ENCODE measurements at places on chromosomes 12 and 14.

- no peak overlapping the region for H3K4me3 ChIP-seq
- H3K36me3 ChIP-seq: no peaks in the 10 kb centered on the region
- no peaks in the 10 kb centered on the region for H3K4me1 ChIP-seq
- H3K27ac ChIP-seq: no peak overlapping the region
- H3K27me3 ChIP-seq: no peaks in the 10 kb centered on the region
These were observed 89.5 kb upstream of the ANO2 start for GRCh38 chr12:6034596-6034995.

DNA sequence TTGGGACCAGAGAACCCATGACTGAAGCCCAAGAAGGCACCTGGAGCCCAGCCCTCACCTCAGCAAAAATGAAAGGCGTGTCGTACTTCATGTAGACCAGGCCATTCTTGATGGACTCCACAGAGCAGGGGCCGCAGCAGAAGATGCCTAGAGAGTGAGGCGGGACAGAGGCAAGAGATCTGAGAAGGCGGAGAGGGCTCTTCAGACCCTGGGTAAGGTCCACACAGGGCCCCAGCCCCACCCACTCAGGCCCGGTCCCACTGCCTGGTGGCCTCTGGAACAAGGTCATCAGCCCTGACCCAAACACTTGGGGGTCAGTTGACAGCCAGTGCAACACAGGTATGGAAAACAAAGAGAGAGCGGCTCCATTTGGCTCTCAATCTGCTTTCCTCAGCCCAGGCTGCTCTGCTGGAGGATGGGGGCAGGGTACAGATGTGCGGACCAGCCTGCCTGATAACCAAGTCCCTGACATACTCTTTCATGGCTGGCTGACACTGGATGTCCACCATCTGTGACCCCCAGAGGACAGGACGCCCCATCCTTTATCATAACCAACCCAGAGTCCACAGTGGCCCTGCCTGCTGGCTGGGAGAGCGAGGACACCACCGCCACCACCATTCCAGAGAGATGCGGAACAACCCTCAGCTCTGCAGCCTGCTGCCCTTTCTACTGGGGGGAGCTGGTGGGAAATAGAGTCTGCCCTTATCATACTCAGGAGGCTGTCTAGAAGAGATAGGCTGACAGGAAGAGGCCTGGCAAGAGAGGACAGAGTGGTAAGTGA is 6.9 kb downstream of the TGM1 start:
- H3K36me3 ChIP-seq: no peaks in the 10 kb centered on the region
- H3K4me3 ChIP-seq: no peak overlapping the region
- peaks cover 13% of the 10 kb centered on the region for H3K4me1 ChIP-seq
- DNase-seq: no peak
- H3K27me3 ChIP-seq: no peaks in the 10 kb centered on the region

GRCh38 chr12:14239935-14240872 is 125.3 kb upstream of the ATF7IP start:
- DNase-seq: peak; percentile 82
- H3K4me1 ChIP-seq: peaks cover 18% of the 10 kb centered on the region
- H3K36me3 ChIP-seq: no peaks in the 10 kb centered on the region
- H3K27ac ChIP-seq: peak overlapping the region; percentile 43

DNA sequence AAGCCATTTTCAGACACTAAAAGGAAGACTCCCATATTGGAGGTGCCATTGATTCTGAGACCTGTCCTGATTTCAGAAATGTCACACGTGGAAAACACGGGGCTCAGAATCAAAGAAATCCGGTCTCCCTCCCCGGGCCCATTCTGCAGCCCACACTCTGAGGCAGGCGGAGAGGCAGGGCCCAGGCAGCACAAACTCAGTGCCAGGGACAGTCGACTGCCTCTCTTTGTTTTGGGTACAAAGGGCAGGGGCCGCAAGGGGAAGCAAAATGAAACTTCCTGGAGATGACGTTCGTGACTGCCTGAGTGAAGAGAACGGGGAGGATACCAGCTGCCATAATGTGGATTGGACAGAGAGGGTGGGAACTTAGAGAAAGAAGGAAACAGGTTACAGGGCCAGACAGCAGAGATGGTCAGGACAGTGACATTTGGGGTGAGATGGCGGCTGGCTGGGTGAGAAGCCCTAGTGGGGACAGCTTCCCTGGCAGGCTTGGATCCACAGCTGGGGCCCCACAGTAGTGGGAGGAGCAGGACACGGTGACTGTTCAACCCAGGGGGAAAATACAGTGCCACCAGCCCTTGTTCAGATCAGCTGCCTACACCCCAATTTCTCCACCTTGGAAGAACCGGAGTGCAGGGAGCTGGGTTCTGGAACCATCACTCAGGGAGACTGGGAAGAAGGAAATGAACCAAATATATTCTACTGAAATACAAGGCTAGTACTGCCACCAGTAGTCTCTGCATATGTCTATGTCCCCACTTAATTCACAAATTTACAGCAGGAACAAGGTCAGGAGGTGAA is 8.1 kb downstream of the GAPDH start:
- peaks cover 22% of the 10 kb centered on the region for H3K4me1 ChIP-seq
- no peak overlapping the region for H3K4me3 ChIP-seq
- H3K36me3 ChIP-seq: peaks cover 2% of the 10 kb centered on the region
- H3K27me3 ChIP-seq: no peaks in the 10 kb centered on the region

GRCh38 chr12:92563819-92564218 is 139.0 kb upstream of the PLEKHG7 start:
- no peak overlapping the region for H3K4me3 ChIP-seq
- H3K36me3 ChIP-seq: no peaks in the 10 kb centered on the region
- DNase-seq: no peak
- H3K4me1 ChIP-seq: peaks cover 4% of the 10 kb centered on the region
- no peak overlapping the region for H3K27ac ChIP-seq

DNA sequence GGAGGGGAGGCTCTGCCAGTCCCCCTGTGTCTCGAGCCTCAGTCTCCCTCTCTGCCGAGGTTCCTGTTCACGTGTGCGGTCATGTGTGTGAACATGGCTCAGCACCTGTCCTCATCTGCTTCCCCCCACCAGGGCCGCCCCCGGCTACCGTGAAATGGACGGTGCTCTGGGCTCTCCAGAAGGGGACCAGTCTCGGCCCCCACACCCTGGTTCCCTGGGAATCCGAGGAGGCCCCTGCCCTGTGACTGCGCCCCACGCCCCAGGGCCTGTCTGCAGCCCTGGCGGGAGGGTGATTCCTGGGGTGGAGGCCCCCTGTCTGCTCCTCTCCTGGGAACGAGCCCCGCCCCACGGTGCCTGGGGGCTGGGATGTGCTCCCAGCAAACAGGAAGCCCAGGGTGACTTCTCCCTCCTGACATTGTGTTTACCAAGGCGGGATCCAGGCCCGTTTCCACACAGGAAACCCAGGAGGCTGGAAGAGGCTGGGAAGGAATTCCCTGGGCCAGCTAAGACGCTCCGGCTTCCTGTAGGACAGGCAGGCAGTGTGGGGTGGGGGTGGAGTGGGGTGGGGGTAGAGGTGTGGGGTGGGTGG is 46.6 kb downstream of the KIF26A start:
- no peaks in the 10 kb centered on the region for H3K36me3 ChIP-seq
- H3K4me1 ChIP-seq: no peaks in the 10 kb centered on the region
- H3K4me3 ChIP-seq: no peak overlapping the region
- H3K27ac ChIP-seq: no peak overlapping the region
- no peak for DNase-seq
- H3K27me3 ChIP-seq: no peaks in the 10 kb centered on the region

DNA sequence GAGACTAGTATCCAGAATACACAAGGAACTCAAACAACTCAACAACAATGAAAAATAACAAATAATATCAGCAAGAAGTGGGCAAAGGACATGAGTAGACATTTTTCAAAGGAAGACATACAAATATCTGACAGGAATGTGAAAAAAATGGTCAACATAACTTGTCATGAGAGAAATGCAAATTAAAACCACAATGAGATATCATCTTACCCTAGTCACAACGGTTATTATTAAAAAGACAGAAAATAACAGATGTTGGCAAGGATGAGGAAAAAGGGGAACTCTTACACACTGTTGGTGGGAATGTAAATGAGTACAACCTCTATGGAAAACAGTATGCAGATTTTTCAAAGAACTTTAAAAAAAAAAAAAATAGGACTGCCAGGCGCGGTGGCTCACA is 20.4 kb downstream of the VWF start:
- H3K36me3 ChIP-seq: no peaks in the 10 kb centered on the region
- H3K27me3 ChIP-seq: no peaks in the 10 kb centered on the region
- no peak for DNase-seq
- H3K4me3 ChIP-seq: no peak overlapping the region
- H3K4me1 ChIP-seq: no peaks in the 10 kb centered on the region

DNA sequence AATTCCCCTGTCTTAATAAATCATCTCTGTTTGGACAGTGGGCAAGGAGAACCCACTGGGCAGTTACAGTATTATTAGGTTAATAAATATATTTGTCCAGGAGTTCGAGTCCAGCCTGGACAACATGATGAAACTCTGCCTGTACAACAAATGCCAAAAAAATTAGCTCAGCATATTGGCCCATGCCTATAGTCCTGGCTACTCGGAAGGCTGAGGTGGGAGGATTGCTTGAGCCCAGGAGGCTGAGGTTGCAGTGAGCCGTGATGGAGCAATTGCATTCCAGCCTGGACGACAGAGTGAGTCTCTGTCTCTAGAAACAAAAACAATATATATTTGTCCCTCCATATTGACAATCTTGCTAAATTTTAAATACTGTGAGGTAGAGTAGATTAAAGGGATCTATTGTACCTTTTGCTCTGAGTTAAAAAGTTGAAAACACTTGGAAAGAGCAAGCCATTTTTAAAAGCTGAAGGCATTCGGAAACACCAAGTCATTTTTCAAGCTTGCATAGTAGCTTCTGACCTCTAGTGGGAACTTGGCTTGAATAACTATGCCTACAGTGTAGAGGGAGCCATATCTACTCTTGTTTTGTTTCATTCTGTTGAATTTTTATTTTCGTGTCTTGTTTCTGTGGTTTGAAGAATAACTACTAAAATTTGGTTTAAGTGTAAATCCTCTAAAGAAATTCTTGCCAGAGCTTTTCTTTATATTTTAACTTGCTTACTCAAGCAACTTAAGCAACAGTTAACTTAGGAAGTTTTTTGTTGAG is 14.6 kb upstream of the EEA1 start:
- H3K27me3 ChIP-seq: no peaks in the 10 kb centered on the region
- H3K36me3 ChIP-seq: no peaks in the 10 kb centered on the region
- DNase-seq: no peak
- H3K27ac ChIP-seq: peak overlapping the region; percentile 80

DNA sequence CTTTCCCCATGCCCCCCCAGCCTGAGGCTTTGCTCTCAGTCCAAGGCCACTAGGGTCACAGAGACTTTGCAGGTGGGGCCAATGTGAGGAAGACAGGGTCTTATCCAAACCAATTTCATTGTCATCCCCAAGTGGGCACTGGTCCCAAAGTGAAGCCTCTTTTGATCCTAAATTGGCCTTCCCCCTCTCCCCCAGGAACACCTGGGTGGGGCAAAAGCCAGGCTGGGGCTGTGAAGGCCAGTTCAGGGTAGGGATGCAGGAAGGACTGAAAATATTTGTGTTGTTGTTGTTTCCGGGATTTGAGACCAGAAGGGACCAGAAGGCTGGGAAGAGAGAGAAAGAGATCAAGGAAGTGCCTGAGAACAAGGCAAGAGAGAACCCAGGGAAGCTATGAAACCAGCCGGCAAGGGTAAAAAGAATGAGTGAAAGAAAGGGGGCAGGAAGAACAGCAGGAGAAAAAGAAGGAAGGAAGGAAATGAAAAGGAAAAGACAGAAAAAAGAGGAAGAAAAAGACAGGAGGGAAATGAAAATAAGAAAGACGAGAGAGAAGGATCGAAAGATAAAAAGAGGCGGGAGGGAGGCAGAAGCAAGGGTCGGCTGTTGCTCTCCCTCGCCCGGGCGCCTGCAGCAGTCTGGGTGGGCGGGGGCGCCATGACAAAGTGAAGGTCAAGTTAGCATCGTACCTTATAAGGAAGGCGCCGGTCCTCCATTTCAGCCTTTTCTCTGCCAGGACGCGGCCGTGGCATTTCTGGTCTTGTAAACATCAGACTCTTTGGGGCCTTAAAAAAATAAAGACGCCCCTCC is 7.4 kb upstream of the HOXC11 start:
- DNase-seq: no peak
- H3K27me3 ChIP-seq: no peaks in the 10 kb centered on the region
- 0 out of 2 replicates have a peak, but pooled peaks cover 5% of the 10 kb centered on the region for H3K4me1 ChIP-seq
- no peak overlapping the region for H3K27ac ChIP-seq
- no peaks in the 10 kb centered on the region for H3K36me3 ChIP-seq

- no peak for DNase-seq
- no peak overlapping the region for H3K27ac ChIP-seq
- H3K27me3 ChIP-seq: no peaks in the 10 kb centered on the region
These were observed 93.6 kb upstream of the FERMT2 start for GRCh38 chr14:53044486-53044885.

DNA sequence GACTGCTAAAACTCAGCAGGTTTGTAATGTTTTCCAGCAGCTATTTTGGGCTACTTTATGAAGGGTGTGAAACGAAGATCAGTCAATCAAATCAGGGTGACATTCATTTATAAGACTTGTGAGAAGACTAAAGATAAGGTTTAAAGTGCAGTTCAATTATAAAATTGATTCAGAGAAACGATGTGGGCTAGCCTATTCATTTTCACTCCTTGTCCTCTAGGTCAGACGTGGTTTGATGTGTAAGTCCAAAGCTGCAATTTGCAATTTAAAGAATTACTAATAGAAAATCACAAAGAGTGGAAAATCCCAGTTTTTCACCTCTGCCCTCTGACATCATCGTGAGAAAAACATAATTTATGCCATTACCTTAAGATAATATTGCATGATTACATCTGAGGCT is 243.5 kb upstream of the NOVA1 start:
- peaks cover 47% of the 10 kb centered on the region for H3K4me1 ChIP-seq
- no peaks in the 10 kb centered on the region for H3K36me3 ChIP-seq
- DNase-seq: no peak
- no peaks in the 10 kb centered on the region for H3K27me3 ChIP-seq

DNA sequence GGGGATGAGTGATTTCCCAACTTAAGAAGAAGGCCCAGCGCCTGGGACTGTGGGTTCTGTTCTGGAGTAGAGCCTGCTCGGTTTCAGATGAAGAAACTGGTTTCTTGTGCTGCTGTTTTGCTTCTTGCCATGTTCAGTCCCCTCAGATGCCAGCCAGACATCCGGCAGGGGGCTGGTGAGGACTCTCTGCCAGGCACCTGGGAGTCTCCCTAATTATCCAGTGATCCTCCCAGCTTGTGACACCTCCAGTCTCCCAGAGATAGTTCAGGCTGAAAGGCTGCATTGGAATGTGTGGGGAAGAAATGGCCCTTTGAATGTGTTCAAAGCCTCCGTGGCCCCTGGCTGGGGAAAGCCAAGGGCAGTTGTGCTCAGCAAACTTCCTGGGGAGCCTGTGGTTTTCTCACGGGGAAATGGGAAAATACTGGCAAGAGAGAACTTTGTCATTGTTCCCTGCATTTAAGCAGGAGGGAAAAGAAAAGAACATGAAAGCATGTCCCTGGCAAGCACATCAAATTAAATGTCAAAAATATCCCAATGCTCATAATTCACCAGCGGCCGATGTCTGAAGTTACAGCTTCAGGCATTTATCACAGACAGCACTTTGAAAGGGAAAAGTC is 8.5 kb upstream of the SERPINA12 start:
- no peak for DNase-seq
- no peaks in the 10 kb centered on the region for H3K36me3 ChIP-seq
- H3K27me3 ChIP-seq: no peaks in the 10 kb centered on the region
- peaks cover 7% of the 10 kb centered on the region for H3K4me1 ChIP-seq
- H3K27ac ChIP-seq: no peak overlapping the region
- H3K4me3 ChIP-seq: no peak overlapping the region

- no peak overlapping the region for H3K27ac ChIP-seq
- H3K4me1 ChIP-seq: no peaks in the 10 kb centered on the region
These were observed 789.6 kb upstream of the NOVA1 start for GRCh38 chr14:27387463-27387862.

All from Caco-2 (cell line).